Cardiac septum (tissue), 1 donor: ENCODE measurements at places on chromosomes 5 and 9.

DNA sequence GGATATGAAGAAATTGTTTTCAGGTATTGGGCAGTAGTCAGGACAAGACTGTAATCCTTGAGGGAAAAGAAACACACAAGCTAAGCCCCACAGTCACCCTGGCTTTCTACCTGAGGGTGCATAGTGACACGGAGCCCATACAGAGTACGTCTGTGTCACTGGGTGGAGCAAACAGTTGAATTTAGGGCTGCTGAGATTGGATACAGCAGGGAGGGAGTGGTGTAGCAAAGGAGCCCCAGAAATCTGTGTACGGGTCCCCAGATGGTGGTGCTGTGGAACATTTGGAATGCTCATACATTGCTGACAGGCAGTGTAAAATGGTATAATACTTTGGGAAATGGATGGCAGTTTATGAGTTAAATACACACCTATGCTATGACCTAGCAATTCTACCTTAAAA is 5.1 kb downstream of the TRMT10B start:
- DNase-seq = no peak

DNA sequence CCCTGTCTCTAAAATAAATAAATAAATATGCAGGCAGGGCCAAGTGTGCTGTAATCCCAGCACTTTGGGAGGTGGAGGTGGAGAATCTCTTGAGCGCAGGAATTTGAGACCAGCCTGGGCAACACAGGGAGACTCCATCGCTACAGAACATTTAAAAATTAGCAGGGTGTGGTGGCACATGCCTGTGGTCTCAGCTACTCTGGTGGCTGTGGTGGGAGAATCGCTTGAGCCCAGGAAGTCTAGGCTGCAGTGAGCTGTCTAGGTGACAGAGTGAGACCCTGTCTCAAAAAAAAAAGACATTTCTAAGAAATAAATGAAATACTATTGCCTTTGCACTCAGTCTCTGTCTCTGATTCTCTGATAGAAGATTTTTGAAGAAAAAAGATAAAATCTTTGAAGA is 1.2 kb upstream of the PCDHGA10 start:
- DNase-seq = no peak

DNA sequence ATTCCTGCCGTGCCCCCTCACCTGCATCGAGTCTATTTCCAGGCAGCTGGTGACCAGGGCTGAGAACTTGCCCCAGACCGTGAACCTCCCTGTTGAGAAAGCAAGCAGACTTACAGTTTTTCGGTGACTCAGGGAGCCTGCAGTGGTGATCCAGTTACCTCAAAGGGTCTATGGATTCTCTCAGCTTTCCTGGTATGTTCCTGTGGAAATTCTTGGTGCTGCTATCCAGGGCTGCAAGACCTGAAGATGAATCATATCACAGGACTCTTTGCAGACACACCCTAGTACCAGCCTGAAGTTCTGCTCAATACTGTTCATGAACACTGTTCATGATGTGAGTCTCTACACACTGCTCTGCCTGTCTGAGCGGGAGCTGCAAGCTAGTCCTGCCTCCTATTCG is 154.7 kb downstream of the WDR70 start:
- DNase-seq = no peak

DNA sequence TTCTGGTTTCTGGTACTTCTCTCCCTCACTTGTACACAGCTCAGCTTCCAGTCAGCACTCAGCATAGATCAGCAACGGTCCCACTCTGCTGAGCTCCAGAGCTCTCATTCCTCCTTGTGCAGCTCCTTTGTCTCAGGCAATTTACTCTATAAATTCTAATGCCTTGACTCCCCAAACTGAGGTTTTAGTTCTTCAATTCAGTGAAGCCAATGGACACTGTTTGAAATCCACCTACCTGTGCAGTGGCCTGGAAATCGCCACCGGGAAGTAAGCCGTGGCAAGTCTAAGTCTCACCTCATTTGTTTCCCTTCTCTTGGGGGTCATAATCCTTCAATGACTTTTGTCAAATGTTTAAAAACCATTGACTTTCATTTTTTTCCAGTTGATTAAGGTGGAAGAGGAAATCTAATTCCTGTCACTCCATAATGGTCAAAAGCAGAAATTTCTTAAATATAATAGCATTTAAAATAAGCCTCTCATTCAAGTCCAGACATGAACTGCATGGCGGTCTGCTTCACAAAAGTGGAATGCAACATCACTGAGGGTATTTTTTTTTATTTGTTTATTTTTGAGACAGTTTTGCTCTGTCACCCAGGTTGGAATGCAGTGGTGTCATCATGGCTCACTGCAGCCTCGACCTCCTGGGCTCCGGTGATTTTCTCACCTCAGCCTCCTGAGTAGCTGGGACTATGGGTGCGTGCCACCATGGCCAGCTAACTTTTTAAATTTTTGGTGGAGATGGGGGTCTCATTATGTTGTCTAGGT is 79.6 kb downstream of the C7 start:
- no peak for DNase-seq

DNA sequence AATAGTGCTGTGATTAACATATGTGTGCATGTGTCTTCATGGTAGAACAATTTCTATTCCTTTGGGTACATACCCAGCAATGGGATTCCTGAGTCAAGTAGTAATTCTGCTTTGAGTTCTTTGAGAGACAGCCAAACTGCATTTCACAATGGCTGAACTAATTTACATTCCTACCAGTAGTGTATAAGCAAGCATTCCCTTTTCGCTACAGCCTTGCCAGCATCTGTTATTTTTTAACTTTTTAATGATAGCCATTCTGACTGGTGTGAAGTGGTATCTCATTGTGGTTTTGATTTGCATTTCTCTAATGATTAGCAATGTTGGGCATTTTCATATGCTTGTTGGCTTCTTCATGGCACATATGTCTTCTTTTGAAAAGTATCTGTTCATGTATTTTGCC is 308.5 kb downstream of the ARRDC3 start:
- DNase-seq = no peak

- no peak for DNase-seq
These were observed 51.7 kb downstream of the CCNH start for GRCh38 chr5:87361031-87361445.

GRCh38 chr5:126998895-126999570 is 31.3 kb downstream of the MARCHF3 start:
- no peak for DNase-seq

GRCh38 chr9:101209670-101210069 is 175.1 kb downstream of the BAAT start:
- no peak for DNase-seq

DNA sequence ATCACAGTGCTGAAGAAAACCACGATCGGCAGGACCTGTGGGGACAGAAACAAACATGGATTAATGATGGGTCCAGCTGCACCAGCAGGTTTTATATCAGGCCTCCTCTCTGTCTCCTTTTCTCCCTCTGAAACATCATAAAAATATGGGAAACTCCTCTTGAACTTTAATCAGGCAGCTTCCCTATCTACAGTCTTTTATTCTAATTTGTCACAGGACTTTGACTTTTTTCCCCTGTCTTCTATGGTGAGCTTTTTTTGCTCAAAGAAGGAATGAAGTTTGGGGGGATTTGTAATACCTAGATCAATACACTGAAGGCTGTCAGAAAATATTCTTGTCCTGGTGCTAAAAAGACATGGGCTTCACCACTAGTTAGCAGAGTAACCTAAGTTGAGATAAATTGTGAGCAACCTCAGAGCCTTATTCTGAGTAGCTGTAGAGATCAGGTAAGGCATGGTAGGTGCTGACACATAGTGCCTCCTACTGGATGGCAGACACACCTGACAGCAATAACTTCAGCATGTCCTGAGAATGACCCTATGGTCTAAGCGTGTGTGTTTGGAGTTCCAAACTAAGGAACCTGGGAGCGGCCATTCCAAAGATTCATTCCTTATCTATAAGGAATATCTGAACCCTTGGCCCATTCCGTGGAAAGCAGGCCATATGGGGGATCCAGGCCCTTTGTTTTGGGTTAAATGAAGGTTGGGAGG is 46.2 kb downstream of the SLC28A3 start:
- DNase-seq = no peak

GRCh38 chr5:91223886-91224285 is 159.2 kb downstream of the ARRDC3 start:
- no peak for DNase-seq

GRCh38 chr5:135428586-135428985 is 18.6 kb downstream of the DCANP1 start:
- DNase-seq = no peak

- no peak for DNase-seq
These were observed 13.7 kb upstream of the PAIP1 start for GRCh38 chr5:43570450-43571158.

DNA sequence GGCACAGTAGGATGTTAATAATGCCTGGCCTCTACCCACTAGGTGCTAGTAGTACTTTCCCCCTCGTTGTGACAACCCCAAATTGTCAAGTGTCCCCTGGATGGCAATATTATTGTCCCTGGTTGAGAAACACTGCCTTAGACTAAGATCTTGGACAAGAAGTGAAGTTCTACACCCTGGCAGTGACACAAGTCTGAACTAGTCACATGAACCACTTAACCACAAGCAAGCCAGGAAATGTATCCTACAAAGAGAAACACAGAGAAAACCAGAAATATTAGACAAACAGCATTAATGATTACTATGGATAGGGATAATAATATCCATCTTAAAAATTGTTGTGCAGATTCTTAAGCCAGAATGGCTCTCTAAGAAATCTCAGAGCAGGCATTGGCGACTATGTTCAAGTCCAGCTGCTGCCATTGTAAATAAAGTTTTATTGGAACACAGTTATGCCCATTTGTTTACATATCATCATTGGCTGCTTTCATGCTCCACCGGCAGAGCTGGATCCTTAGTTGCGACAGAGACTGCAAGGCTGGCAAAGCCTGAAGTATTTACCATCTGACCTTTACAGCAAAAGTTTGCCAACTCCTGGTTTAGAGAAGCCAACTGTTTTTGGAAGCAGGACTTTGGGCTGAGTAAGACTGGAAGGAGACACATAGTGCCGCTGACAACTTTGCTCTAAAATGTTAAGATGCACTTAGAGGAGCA is 80.8 kb downstream of the NTRK2 start:
- DNase-seq = no peak

GRCh38 chr5:61604076-61605025 is 272.3 kb downstream of the ZSWIM6 start:
- DNase-seq = no peak

DNA sequence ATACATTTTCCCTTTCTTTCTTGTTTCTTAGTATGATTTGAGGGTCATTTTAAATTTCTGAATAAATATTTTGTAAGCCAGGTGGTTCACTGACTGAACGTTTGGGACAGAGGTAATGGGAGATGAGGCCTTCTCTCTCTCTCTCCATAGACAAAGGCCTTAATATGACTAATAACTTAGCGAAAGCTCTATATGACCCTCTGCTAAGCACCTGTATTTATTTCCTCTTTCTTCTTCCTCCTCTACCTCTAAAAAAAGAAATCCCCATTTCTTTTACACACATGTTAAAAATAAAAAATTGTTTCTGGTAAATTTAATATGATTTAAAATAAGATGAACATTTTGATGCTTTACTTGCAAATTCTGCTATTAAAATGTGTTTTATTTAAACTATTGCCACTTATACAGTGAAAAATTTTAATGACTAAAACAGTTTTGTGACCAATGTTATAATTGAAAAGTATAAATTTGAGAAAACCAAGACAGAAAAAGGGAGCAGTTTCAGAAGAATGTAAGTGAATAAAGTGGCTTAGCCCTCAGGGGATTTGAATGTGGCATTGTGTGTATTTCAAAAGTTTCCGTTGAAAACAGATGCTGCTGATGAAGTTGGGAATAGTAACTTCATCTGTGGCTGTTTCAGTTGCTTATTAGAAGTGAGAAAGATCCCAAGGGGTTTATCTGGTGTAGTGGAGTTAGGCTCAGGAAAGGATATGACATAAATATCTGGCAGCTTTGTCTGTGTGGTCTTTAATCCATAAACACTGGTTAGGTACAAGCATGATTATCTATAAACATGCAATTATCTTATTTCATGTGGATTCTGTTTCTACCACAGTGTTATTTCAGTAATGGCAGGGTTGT is 128.6 kb upstream of the GRHPR start:
- no peak for DNase-seq

GRCh38 chr5:145936401-145937131 is at the start of gene SH3RF2:
Gene SH3RF2 (plus strand): TSS chr5:145936578. CDS start chr5:145937929, 1,351 bp downstream.
- no peak for DNase-seq

GRCh38 chr5:113058706-113059226 is 82.2 kb downstream of the DCP2 start:
- no peak for DNase-seq

DNA sequence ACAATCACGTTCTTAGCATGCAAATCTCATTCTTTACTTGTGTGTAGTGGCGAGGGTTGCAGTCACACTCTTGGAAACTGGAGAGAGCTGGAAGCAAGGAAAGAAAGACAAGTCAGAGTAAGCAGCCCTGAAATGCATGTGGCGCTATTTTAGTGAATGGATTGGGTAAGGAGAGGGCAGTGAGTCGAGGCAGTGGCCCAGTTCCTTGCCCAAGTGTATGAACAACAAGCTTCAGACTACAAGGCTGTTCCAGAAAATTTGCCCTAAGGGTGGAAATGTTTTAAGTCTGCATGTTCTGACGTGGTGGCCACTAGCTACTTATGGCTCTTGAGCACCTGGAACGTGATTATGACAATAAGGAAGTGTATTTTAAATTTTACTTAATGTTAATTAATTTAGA is 59.4 kb upstream of the PTPN3 start:
- no peak for DNase-seq

- no peak for DNase-seq
These were observed 513.4 kb downstream of the CSNK1G3 start for GRCh38 chr5:124025306-124025845.

GRCh38 chr5:129743541-129744187 is 4.2 kb upstream of the MINAR2 start:
- no peak for DNase-seq

DNA sequence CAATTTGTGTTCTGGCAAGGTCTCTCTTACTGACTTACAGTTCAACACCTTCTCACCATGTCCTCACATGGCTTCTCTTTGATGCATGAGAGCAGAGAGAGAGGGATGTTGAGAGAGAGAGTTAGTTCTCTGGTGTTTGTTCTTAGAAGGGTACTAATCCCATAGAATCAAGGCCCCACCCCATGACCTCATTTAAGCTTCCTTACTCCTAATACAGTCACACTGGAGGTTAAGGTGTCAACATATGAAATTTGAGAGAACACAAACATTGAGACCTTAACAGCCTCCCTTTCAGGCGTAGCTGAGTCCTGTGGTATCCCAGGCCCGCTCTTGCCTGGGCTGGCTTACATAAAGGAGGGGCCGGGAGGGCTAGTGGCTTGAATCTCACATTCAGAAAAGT is 10.6 kb upstream of the SEMA6A start:
- DNase-seq = no peak

DNA sequence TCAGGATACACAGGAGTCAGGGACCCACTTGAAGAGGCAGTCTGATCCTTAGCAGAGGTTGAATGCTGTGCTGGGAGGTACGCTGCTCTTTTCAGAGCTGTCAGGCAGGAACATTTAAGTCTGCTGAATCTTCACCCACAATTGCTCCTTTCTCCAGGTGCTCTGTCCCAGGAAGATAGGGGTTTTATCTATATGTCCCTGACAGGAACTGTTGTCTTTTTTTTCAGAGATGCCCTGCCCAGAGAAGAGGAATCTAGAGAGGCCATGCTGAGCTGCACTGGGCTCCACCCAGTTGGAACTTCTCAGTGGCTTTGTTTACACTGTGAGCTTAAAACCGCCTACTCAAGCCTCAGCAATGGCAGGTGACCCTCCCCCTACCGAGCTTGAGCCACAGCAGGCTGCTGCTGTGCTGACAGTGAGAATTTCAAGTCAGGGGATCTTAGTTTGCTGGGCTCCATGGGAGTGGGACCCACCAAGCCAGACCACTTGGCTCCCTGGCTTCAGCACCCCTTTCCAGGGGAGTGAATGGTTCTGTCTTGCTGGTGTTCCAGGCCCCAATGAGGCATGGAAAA is 169.0 kb downstream of the FBXL17 start:
- no peak for DNase-seq

- DNase-seq = peak; percentile 83
These were observed 535 bp upstream of the NFIB start for GRCh38 chr9:14314424-14314928.
